ENCODE measurements at places on chromosomes 16 and 17. TPM values are rescaled to one million over a fixed set of nuclear protein-coding genes. Genes with fewer than 3 reads are reported as not detected.

Gene SNAI3
- total RNA-seq = not detected

Gene CMTM3
- total RNA-seq = 7.9 TPM

Gene C17orf50
- total RNA-seq = not detected

Gene KRT17
- total RNA-seq = not detected

Gene PRR29
- not detected for total RNA-seq

DNA sequence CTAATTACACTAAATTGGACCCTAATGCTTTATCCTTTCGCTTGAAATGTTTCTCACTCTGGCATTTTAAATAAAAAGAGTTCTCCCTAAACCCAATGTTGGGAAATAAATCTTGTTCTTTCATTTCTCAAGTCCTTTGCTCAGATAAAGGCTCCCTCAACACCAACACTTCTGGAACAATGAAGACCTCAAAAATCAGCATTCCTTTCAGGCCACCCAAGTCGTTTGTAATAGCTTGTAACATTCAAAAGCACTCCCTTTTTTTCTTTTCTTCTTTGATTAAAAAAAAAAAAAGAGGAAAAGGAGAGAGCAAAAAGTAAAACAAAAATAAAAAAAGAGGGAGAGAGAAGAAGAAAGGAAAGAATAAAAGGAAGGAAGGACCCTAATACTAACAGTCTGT, 23.3 kb upstream of the FOXJ1 start:
- no peak for DNase-seq

DNA sequence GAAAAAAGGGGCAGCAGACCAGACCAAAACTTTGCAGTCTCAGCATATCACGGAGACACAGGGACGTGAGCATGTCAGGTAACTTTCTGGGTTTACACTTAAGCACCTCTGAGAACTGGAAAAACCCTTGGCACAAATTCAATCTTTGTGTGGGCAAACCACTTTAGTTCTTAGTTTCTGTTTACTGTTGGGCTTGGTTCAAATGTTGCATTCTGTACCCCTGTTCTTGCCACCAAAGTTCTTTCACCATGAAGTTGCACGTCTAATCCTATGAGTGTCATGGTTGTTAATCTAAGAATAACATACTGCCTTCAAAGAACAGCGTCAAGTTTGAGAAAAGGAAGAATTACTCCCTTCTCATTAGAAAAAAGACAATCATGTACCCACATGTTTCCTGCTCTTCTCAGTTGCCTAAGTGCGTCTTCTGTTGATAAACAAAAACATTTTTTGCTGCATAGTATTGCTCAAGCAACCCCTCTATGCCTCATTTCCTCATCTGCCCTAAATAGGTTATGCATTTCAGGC, 11.6 kb downstream of the KRT33A start:
- DNase-seq = no peak

GRCh38 chr17:34114174-34114573, 140.9 kb upstream of the CCL2 start:
- no peak for DNase-seq

DNA sequence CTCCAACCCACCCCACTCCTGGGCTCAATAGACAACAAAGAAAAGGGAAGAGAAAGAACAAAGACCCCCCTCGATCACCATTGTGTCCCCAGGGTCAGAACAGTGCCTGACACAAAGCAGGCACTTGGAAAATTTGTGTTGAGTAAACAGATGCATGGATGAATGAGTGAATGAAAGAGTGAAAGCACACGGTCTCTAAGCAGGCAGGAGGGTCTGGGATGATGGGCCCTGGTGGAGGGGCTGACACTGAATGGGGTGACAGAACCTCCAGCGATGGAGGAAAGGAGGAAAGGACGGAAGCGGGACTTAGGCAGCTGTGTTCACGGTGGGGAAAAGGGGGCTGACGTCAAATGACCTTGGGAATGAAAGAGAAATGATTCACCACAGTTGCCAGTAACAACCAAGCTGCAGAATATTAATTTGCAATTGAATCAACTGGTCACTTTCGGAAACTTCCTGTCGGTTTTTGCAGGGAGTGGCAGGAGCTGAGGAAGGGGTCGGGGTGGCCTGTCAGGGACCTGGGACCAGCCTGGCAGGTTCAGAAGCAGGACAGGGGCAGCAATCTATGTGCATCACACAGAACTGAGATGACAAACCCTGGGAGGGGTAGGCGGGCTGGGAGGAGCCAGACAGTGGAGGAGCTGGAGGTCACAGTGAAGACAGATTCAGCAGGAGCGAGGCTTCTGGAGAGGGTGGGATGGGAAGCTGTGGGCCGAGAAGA, 6.7 kb upstream of the GAST start:
- DNase-seq = no peak

DNA sequence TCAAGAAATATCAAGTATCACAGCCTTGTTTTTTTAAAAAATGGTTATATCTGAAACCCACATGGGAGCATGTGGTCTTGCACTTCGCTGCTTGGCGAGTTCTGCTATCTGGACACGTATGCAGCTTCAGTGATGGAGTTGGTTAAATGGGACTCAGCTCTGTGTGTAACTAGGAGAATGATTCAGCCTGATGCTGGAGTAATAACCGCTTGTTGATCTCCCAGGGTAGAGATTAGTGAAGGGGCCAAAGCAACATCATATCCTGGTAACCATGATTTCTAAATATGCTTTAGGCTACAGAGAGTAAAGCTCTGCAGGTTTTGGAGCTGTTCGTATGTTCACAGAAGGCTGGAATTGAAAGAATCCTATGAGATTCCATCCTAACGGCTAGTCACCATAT, 63.2 kb downstream of the IQCK start:
- no peak for DNase-seq

- no peak for DNase-seq
Observed at GRCh38 chr17:47831934-47832327, 461 bp downstream of the LRRC46 start.

DNA sequence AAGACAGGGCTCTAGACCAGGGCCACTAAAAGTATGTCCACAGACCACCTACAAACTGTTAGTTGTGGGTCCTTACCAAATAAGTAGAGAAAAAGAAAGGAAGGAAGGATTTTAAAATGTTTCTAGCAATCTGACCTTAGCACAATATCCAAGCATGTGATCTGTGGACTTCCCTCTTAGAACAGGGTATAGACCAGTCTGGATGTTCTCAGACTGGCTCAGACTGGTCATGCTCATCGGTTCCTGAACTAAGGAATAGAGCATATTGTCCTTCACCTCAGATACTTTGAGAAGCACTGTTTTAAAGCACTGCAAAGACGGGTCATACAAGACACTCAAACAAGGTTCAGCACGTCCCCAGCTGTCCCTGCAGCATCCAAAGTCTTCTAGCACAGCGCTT, 25.8 kb downstream of the CUEDC1 start:
- DNase-seq = no peak

- no peak for DNase-seq
Observed at GRCh38 chr16:90026135-90026534, 6.9 kb upstream of the DBNDD1 start.

GRCh38 chr17:77958716-77959125, 218 bp downstream of the TNRC6C start:
- DNase-seq = no peak
